ENCODE measurements at places on chromosomes 6 and 20.

GRCh38 chr6:136783495-136784270 lies 8.6 kb downstream of the MAP3K5 start:
- DNase-seq = no peak

DNA sequence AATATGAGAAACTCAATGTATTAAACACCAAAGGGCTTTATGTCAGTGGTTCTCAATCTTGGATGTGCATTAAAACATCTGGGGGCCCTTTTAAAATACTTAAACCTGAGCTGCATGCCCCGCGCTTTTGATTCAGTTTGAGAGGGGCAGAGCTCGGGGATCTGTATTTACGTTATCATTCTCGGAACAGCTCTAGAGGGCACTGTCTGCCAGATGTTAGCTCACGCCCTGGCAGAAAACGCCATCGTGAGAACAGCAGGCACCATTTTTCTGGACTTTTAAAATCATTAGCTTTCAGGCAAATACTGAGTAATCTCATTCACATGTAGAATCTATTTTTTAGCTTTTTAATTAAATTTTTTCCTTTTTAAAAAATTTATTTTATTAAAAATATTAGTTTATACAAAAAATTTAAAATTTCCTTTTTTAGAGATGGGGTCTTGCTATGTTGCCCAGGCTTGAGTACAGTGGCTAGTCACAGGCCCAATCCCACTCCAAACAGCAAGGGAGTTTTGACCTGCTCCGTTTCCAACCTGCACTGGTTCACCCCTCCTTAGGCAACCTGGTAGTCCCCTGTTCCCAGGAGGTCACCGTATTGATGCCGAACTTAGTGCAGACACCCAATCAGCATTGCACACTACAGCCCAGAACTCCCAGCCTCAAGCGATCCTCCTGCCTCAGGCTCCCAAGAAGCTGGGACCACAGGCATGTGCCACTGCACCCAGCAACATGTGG lies 30.0 kb upstream of the ZNF133 start:
- no peak for DNase-seq

DNA sequence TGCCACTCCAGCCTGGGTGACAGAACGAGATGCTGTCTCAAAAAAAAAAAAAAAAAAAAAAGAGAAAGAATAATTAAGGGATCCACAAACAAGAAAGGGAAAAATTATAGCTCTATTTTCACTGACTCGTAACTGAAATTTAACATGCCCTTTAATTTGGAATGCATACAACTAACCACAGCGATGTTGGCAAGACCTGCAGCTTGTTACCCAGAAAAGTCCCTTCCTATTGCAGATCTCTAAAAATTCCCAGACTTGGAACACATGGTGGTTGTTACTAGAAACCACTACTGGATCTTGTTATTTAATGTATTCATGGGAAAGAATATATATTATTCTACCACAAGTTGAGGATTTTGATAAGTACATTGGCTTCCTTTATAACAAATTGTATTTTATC lies 27.8 kb upstream of the SMIM28 start:
- DNase-seq = no peak

GRCh38 chr6:35173044-35173426 lies 31.9 kb upstream of the TCP11 start:
- DNase-seq = no peak

GRCh38 chr20:6305536-6305935 lies 182.7 kb upstream of the FERMT1 start:
- no peak for DNase-seq

- DNase-seq = no peak
Observed at GRCh38 chr6:776528-776931, 83.6 kb upstream of the EXOC2 start.

- no peak for DNase-seq
Observed at GRCh38 chr6:2900221-2900807, 2.8 kb downstream of the SERPINB9 start.

GRCh38 chr20:2804852-2805688 lies 4.6 kb upstream of the CPXM1 start:
- DNase-seq = no peak

DNA sequence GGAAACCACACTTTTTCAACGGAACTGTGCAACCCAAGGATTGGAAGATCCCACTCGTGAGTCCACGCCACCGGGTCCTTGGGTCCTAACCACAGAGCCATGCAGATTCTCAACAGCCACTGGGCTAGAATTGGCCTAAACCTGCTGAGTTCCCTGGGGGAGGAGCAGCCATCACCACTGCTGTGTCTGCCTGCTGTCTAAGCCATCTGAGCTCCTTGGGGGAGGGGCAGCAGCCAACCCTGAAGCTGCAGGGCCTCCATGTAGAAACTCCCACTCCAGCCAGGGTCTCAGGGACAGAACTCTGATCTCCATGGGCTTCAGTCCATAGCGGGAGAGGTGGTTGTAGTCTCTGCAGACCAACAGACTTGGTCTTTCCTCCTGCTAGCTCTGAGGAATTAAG lies 154.6 kb upstream of the VGLL2 start:
- no peak for DNase-seq

DNA sequence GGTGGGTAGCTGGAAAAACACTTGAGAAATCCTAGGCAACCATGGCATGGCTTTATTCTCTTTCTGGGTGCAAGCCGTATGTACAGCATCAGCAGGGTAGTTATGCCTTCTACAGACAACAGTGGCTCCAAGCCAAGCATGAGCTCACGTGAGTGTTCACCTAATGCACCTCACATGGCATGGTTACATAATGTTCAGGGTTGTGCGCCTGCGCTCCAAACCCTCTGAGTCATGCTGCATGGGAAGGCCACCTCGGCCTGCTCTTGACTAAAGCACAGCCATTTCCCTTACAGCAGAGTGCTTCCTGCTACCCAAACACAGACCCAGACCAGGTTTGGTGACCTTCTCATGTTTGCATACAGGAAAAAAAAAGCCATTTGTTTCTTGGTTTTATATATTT lies 96.2 kb downstream of the VIP start:
- DNase-seq = peak; percentile 2

- DNase-seq = no peak
Observed at GRCh38 chr6:154086510-154086909, 47.5 kb downstream of the OPRM1 start.

DNA sequence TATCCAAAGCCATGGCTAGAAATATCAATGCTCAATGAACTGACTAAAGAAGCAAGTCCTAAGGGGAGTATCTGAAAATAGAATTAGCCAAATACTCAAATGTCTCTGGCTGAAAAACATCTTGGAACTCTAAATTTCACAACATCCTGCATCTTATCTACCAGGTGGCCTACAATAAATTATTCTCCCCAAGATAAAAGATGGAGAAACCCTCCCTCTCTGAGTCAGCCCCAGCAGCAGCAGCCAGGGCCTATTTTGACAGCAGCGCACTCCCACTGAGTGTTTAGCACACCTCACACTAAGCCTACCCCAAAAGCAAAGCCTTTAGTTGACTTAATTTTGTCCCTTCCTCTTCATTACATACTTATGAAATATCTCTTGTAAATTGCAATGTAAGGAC lies 5.9 kb downstream of the CALHM6 start:
- DNase-seq = no peak

- no peak for DNase-seq
Observed at GRCh38 chr6:121867095-121867494, 431.6 kb downstream of the GJA1 start.

DNA sequence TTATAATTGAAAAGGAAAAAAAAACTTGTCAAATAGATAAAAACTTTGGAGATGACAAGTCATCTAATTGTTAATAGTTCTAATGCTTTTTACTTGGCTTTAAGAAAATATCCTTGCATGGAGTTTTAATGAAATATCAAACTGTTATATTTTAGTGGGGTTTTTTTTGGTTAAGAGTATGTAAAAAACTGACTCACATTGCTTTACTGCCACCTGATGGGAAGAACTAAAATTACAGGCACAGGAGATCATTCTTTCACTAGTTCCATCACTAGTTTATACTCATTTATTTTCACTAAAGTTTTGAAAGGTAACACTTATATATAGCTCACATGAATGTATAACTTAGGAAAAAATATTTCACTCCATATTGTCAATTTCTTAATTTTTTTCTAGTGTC lies 309.1 kb downstream of the LMBRD1 start:
- DNase-seq = no peak

GRCh38 chr6:118704915-118705314 lies 53.5 kb upstream of the CEP85L start:
- no peak for DNase-seq

- DNase-seq = no peak
Observed at GRCh38 chr20:9028419-9028818, 40.5 kb upstream of the PLCB4 start.

GRCh38 chr6:43741829-43742228 lies 28.2 kb upstream of the VEGFA start:
- DNase-seq = no peak

- peak; percentile 61 for DNase-seq
Observed at GRCh38 chr6:91298543-91299145, 711.8 kb upstream of the MAP3K7 start.

- no peak for DNase-seq
Observed at GRCh38 chr6:38933426-38933825, 115.2 kb upstream of the GLP1R start.

DNA sequence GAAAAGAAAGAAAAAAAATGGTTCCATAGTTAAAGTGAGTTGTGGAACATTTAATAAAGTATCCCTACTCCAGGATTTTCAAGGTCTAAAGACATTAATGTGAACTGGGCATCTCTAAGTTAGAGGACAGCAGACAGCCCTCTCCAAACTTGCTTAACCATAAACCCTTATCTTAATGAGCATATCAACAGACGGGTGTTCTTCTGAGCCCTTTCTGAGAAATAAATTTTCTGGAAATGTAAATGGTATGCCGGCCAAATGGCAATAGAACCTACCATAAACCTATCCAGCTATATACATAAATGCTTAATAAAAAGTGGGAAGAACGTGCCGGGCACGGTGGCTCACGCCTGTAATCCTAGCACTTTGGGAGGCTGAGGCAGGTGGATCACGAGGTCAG lies 12.5 kb downstream of the SLC18B1 start:
- no peak for DNase-seq

Measured in iPS DF 6.9 (cell line).